ENCODE measurements at places on chromosomes 4 and X.
A peak's percentile ranks its signal among the peaks of the same experiment; 100 is the strongest.

DNA sequence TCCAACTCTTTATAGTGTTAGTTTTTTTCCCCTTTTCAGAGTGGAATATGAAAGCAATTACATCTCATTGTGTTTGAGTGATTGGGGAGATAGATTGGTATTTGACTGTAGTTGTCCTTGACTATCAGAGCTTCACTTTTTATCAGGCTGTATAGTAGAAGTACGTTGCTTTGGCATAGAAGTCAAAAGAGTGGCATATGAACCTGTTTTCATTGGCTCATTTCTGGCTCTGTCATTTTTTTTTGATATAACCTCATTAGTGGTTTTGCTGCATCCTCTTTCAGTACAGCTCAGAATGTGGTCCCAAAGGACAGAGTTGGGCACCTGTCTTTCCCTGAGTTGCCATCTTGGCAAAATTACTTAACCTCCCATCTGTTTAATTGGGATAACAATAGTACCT lies 1.4 kb downstream of the TMA16 start:
- DNase-seq, result peak; percentile 25

- no peak for DNase-seq
Measured at GRCh38 chr4:17206829-17207801, 304.8 kb downstream of the QDPR start.

DNA sequence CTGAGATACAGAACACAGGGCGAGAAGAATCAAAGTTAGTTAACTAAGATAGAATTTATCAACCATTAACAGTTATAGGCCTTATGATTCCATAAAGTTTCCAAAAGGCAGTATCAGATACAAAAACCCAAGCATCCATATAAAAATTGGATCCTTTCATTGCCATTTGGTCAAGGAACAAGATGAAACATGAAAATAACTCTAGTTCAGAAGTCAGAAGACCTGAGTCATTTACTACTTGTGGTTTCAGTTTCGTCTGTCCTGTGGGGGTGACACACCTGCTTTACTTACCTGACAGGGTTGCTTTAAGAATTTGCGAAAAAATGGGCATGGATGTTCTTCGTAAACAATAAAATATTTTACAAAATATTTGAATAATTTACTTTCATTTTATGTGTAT lies 130.8 kb downstream of the ANAPC10 start:
- DNase-seq, result no peak

- DNase-seq, result no peak
Measured at GRCh38 chr4:71872767-71873415, 89.0 kb upstream of the GC start.

- DNase-seq, result no peak
Measured at GRCh38 chrX:35726176-35726575, 72.0 kb upstream of the MAGEB16 start.

Data from CD4-positive, alpha-beta T cell treated with Interferon alpha-2 for 1 hour (primary cell).